Astrocyte (in vitro differentiated cells and primary cell): ENCODE measurements at places on chromosomes 13 and 19.

- peaks cover 3% of the 10 kb centered on the region for H3K36me3 ChIP-seq
- H3K27me3 ChIP-seq, result no peaks in the 10 kb centered on the region
- H3K4me3 ChIP-seq, result no peak overlapping the region
- H3K4me1 ChIP-seq, result no peaks in the 10 kb centered on the region
Measured at GRCh38 chr19:38182536-38183210, 41.3 kb downstream of the DPF1 start.

GRCh38 chr19:8113017-8113416 lies 36.4 kb downstream of the FBN3 start:
- H3K27ac ChIP-seq, result no peak overlapping the region
- no peak overlapping the region for H3K4me3 ChIP-seq
- no peak for DNase-seq
- no peaks in the 10 kb centered on the region for H3K4me1 ChIP-seq
- no peaks in the 10 kb centered on the region for H3K36me3 ChIP-seq
- H3K27me3 ChIP-seq, result no peaks in the 10 kb centered on the region

GRCh38 chr13:111120422-111120821 lies 5.3 kb downstream of the ARHGEF7 start:
- no peaks in the 10 kb centered on the region for H3K36me3 ChIP-seq
- peaks cover 6% of the 10 kb centered on the region for H3K4me1 ChIP-seq
- DNase-seq, result no peak
- peaks cover 4% of the 10 kb centered on the region for H3K27me3 ChIP-seq
- no peak overlapping the region for H3K27ac ChIP-seq
- no peak overlapping the region for H3K4me3 ChIP-seq

DNA sequence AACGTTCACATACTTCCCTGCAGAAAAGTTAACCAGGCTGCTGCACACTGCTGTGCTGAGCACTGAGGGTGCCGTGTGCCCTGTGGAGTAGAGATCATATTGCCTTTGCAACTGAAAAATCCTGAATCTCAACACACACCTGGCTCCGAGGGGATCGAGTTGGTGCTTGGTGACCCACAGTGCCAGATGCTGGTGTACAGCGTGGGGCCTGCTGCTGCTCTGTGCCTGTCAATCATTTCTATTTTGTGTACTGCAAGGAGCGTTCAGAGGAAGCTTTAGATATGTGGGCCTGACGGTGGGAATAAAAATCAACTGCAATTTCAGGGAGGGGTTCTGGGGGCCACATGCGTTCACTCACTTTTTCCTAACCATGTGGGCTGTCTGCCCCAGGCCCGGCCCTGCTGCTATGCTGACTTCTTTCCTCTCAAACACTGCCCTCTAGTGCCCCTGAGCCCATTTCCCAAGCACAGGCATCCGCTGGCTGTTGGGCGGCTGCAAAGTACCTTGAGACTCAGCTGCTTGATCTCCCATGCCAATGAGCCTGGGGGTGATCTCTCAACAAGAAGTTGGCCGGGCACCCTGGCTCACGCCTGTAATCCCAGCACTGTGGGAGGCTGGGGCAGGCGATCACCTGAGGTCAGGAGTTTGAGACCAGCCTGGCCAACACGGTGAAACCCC lies 9.7 kb upstream of the LENG8 start:
- no peak overlapping the region for H3K27ac ChIP-seq
- peaks cover 4% of the 10 kb centered on the region for H3K4me1 ChIP-seq
- DNase-seq, result no peak
- H3K36me3 ChIP-seq, result no peaks in the 10 kb centered on the region

GRCh38 chr19:50293263-50294004 lies 35.7 kb downstream of the KCNC3 start:
- no peaks in the 10 kb centered on the region for H3K36me3 ChIP-seq
- no peak overlapping the region for H3K4me3 ChIP-seq
- no peak for DNase-seq
- no peaks in the 10 kb centered on the region for H3K27me3 ChIP-seq
- no peaks in the 10 kb centered on the region for H3K4me1 ChIP-seq

DNA sequence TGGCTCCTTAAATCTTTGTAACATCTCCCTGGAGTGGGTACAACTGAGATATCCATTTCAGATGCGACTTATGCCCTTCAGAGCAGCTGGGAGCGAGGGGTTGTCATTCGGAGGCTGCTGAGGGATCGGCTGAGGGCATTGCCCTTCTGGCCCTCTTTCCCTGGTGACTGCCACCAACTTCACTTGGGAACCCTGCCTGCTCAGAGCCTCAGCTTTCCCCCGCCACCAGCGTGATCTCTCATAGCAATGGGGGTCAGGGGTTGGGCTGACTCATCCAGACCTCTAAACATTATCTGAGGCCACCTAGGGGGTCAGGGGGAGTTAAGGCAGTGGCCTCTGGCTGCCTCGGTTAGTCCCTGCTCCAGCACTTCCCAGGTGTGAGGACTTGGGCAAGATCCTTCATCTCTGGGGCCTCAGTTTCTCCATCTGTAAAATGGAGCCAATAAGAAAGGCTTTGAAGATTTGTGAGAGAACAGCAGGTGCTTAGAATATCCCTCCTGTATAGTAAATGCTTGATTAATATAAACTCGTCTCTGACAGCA lies 1.1 kb downstream of the PRX start:
- no peak overlapping the region for H3K4me3 ChIP-seq
- DNase-seq, result no peak
- H3K27me3 ChIP-seq, result no peaks in the 10 kb centered on the region
- peaks cover 9% of the 10 kb centered on the region for H3K4me1 ChIP-seq
